Central memory CD4-positive, alpha-beta T cell (primary cell): ENCODE measurements at places on chromosomes 4 and X.

DNA sequence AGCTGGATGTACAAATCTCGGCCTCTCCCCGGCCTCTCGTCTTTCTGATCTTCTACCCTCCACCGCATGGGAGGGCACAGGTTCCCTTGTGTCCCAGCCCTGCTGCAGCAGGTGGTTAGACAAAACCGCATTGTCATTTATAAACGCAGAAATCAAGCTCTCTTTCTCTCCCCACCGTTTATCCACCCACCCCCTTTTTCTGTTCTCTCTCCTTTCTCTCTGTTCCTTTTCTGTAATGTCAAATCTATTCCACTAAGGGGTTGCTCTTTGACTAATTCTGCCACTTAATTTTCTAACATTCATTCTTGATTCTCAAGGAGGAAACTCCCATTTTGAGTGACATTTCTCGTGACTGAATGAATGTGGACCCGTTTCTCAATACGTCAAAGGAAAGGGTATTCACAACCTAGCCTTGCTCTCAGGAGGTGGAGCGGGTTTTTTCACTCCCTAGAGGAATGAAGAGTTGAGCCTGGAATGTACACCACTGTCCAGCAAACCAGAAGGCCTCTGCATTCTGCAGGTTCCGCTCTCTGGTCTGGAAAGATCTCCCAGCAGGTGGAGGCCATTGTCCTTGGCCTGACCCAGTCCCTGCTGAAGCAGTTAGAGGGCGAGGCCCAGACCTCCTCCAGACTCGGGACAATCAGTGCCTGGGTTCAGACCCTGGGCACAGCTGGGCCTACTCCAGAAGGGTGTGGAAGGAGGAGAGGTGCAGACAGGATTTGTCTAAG lies 70.9 kb upstream of the ENPP6 start:
- no peak for DNase-seq

GRCh38 chr4:65393078-65393477 lies 277.2 kb downstream of the EPHA5 start:
- no peak for DNase-seq

GRCh38 chr4:144788469-144788868 lies 142.5 kb downstream of the HHIP start:
- DNase-seq = no peak

- no peak for DNase-seq
Measured at GRCh38 chr4:138494931-138495330, 252.8 kb upstream of the SLC7A11 start.

- DNase-seq = no peak
Measured at GRCh38 chrX:109600237-109600651, 24.7 kb downstream of the KCNE5 start.

- DNase-seq = no peak
Measured at GRCh38 chr4:37627263-37627662, 58.9 kb downstream of the RELL1 start.

- no peak for DNase-seq
Measured at GRCh38 chr4:169013396-169013795, 3.3 kb upstream of the CBR4 start.

DNA sequence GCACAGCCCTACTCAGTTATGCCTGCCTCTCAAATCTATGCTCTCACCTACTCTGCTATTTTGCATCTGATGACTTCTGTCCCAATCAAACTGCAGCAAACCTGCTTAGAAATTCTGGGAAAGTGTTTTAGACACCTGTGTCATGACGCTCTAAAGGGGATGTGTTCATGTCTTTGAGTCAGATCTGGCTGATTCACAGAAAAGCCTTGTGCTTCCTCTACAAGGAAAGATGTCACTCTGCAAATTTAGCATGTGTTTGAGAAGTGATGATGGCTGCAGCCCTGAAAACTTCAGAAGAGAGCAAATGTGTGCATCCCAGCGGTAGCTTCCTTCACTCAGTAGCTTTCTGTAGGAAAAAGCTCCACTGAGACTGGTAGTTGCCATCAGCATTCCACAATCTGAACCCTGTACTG lies 235.4 kb downstream of the MGST2 start:
- no peak for DNase-seq

DNA sequence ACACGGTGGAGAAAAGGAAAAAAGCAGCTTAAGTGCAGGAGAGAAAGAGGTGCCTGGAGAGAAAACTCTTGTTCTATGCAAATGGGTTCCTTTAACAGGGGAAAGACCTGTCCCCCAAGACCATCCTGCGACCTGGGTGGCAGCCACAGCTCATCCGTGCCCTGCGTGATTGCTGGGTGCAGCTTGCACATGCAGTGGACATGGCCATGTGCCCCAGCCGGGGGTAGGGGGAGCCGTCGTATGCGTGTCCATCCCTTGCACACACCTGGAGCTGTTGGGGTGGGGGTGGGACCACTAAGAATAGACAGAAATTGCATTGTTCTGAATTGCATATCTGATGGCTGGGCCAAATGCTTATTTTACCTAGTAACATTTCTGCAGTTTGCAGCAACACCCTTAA lies 171.9 kb downstream of the GUCY2F start:
- no peak for DNase-seq
